ENCODE measurements at places on chromosomes 7 and 10.

DNA sequence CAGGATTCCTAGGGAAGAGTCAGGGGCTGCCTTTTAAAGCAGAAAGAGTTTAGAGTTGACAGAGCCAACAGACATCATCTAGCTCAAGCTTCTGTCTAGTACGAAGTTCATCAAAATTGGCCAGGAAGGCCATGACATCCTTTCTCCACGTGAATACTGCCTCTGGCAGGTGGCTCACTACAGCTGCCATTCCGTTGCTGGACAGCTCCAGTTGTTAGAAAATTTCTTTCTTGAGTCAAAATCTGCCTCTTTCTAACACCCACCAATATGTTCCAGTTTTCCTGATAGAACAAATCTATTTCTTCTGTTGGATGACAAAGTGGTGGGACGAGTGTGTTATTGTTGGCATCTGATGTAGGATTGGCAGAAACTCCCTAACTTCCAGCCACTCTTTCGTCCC lies 154.9 kb downstream of the ADRA2A start:
- DNase-seq, result no peak
- H3K4me1 ChIP-seq, result no peaks in the 10 kb centered on the region
- no peak overlapping the region for H3K4me3 ChIP-seq
- no peak overlapping the region for H3K27ac ChIP-seq

GRCh38 chr7:73978661-73979563 lies 49.1 kb upstream of the ELN start:
- H3K27ac ChIP-seq, result no peak overlapping the region
- H3K36me3 ChIP-seq, result no peaks in the 10 kb centered on the region
- no peaks in the 10 kb centered on the region for H3K27me3 ChIP-seq
- no peaks in the 10 kb centered on the region for H3K4me1 ChIP-seq
- peak; percentile 73 for DNase-seq

DNA sequence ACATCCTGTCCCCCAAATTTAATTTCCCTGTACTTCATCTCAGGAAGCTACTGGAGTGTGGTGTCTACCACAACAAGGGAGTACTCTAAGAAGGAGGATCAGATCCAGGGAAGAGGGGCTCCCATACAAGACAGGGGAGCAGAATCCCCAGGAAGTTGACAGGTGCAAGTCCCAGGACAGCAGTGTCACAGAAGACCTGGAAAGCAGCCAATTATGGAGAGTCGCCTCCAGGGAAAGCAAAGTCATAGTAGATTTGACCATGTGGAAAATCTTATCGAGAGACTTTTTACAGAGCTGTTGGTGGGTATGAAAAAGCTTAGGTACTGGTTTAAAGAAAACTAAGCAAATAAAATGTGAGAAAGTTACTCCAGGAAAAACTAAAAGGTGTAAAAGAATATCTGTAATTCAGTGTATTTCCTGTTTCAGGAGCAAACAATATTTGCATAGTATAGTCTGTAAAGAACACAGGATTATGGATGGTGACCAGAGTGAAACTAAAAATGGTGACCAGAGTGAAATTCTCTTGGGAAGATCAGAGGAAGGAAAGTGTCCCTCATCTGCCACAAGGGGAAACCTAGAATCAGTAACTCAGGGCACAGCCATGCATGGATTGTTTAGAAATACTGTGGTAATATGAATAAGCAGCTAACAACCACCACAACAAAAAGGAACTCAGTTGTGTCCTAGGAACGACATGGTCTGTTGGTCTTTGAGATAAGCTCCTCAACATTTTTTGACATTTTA lies 44.5 kb downstream of the LANCL2 start:
- peak overlapping the region; percentile 24 for H3K27ac ChIP-seq
- no peak for DNase-seq
- peaks cover 37% of the 10 kb centered on the region for H3K4me1 ChIP-seq

GRCh38 chr7:123601530-123601929 lies at the start of gene ASB15:
Gene ASB15, plus strand, starts transcription at chr7:123601821. Its CDS starts 12,682 bp downstream, at chr7:123614503.
- H3K4me3 ChIP-seq, result no peak within 1 kb of the TSS
- no peak within 1 kb of the TSS for H3K27ac ChIP-seq

DNA sequence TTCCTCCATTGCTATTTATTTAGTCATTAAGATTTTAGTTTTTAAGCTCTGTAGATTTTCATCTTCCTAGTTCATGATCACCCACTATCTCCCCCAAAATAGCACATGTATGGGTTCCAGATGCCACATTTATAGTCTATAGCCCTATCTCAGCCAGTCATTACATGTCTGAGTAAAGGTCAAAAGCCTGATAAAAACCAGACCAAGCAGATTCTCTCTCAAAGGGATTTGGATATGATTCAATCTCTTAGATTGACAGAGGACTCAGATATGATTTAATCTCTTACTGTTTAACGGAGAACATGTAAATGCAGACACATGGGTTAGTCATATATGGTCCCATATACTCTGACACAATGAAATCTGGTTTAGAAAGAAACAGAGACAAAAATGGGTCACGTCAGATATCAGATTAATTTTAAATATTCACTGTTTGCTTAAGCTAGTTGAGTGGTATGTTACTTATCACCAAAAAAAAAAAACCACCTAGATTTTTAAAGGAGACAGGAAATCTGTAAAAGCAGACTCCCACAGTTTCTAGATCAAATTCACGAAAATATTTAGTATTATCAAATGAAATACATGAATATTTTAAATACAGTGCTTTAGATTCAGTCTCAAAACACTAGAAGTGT lies 107.0 kb upstream of the LRRN3 start:
- DNase-seq, result no peak
- no peak overlapping the region for H3K4me3 ChIP-seq
- no peaks in the 10 kb centered on the region for H3K27me3 ChIP-seq
- no peak overlapping the region for H3K27ac ChIP-seq
- H3K36me3 ChIP-seq, result no peaks in the 10 kb centered on the region

DNA sequence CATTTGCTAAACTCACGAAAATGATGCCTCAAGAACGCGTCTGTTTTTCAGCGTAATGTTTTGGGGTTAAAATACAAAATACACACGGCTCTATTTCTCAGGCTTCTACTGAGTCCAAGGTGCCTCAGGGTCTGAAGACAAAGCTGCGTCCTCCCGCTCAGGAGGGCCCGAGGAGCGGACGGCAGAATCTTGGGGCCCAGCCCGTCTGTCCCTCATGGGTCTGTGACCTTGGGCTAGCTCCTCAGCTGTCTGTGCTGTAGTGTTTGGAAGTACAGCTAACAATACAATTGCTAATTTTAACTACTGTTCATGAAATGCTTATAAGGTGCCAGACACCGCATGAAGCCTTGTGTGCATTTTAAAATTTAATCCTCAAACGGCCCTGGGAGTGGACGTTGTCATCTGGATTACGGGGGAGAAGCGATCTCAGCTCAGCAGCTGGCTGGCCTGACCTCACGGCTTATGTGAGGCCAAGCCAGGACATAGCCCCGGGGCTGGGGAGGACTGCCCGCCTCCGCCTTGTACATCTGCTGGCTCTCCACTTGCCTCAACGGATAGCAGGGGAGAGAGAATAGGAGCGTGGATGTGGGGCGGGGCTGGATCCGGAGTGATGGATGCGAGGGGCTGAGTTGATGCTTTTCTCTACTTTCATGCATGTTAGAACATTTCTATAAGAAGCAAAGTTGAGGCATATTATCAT lies 357.4 kb downstream of the GLRX3 start:
- no peaks in the 10 kb centered on the region for H3K36me3 ChIP-seq
- no peaks in the 10 kb centered on the region for H3K4me1 ChIP-seq
- DNase-seq, result no peak
- H3K4me3 ChIP-seq, result no peak overlapping the region
- no peaks in the 10 kb centered on the region for H3K27me3 ChIP-seq
- H3K27ac ChIP-seq, result no peak overlapping the region

DNA sequence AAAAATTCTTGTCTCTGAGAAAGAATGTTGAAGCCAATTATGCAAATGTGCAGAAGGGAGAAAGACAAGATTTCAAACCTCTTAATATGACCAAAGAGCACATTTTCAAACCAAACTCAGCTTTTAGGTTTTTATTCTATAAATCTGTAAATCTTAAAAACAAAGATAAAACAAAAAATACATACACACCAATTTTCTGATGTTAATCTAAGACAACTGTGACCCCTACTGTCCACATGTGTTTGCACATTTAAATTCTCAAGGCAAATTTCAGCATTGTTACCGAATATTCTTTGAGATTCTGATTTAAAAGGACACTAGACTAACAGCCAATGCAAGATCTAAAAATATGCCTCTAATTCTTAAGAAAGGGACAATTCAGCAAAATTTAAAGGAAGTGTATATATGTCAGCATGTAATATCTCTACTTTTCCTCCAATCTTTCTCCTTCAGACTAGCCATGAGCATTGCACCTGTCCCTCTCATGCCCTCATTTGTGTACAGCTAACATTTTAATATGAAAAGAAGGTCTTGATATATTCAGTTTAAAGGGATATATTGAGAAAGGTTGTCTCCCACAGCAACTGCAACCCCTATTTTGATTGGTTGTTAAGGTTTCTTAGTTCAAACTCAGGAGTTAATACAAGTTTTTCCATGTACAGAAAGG lies 417.9 kb downstream of the IPMK start:
- peaks cover 13% of the 10 kb centered on the region for H3K4me1 ChIP-seq
- H3K27me3 ChIP-seq, result no peaks in the 10 kb centered on the region
- no peak overlapping the region for H3K27ac ChIP-seq
- H3K36me3 ChIP-seq, result no peaks in the 10 kb centered on the region
- no peak overlapping the region for H3K4me3 ChIP-seq

DNA sequence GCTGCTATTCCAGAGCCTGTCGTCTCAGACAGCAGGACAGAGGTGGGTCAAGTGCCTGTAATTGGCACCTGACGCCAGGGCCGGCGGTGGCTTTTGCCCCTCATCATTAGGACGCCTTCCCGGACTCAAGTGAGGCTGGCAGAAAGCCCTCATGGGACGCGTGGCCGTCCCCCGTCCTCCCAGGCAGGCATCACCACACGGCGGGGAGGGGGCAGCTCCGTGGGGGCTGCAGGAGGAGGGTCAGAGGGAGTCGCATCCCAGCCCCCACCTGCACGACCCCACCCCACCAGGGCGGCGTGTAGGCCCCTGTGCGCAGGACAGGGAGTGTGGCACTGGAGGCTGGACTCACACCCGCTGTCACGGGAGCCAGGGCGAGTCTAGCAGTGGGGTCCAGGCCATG lies 16.3 kb downstream of the CFAP46 start:
- DNase-seq, result no peak
- H3K4me3 ChIP-seq, result no peak overlapping the region
- H3K4me1 ChIP-seq, result no peaks in the 10 kb centered on the region
- H3K27me3 ChIP-seq, result no peaks in the 10 kb centered on the region
- no peak overlapping the region for H3K27ac ChIP-seq

DNA sequence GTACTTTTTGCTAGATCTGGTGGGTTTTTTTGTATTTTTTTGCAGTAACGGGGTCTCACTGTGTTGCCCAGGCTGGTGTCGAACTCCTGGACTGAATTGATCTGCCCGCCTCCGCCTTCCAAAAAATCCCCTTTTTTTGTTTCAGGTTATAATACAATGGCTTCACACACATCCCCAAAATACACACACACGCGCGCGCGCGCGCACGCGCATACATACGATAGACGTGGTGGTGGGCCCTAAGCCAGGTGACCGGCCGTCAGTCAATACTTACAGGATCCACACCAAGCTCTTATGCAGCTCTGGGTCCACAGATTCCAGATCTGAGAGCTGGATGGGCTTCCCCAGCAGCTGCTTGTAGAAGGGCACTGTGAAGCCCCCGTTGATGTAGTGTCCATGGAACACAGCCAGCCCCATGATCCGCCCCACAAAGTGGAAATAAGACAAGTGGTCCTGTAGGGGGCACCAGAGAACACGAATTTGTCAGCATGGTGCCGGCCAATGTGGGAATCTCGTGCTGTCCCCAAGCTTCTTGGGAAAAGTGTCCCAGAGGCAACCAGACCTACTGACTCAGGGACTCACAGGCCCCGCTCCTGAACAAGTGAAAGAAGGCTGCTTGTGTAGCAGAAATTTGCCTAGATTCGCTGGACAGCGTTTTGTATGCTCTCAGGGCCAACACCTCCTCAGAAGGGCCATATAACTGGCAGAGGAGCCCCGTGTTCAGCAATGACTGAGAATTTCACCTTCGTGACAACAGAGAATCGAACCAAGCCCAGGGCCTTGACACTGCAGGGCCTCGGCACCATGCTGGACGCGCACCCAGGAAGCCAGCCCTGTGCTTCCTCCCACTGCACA lies 103.6 kb downstream of the SMURF1 start:
- H3K36me3 ChIP-seq, result peaks cover 48% of the 10 kb centered on the region
- peaks cover 19% of the 10 kb centered on the region for H3K4me1 ChIP-seq
- H3K4me3 ChIP-seq, result no peak overlapping the region
- H3K27ac ChIP-seq, result peak overlapping the region; percentile 15
- H3K27me3 ChIP-seq, result no peaks in the 10 kb centered on the region

DNA sequence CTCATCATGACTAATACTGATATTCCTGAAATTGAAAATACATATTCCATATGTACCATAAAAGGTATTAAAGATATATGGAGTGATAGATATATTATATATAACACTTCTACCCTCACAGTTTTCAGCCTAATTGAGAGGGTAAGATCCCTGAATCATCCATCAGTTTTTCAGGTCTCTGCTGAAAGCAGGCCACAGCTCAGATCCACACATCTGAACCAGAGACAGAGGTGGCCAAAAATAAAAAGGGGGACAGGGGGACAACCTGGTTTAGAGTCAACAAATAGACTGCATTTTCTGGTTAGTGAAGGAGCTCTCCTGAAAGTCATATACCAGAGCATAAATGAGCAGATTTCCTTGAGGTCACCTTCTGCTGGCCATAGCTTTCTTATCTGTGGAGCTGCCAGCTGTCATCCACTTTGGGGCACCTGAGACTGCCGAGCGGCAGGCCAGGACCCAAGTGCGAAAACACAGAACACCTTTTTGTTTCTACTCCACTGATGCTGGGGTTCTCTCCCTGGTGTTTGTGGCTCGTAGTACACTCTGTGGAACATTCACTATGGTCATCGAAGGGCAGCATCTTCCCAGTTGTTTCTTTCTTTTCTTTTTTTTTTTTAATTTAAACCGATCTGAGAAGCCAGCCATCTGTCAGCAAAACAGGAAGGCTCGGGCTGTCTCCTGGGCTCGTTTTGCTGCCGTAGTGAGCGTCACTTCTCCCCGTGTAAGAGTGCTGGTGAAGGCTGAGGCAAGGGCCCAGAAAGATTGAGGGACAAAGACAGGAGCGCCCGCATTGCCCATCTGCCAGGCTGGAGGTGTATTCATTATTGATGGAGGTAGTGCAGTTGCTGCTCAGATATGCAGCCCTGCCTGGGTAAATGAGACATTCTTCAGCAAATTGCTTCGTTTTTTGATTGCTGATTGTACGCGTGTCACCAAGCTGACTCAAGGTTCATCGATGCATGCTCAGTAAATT lies 13.5 kb downstream of the IKZF1 start:
- H3K4me1 ChIP-seq, result no peaks in the 10 kb centered on the region
- DNase-seq, result no peak
- peak overlapping the region; percentile 28 for H3K27ac ChIP-seq
- no peaks in the 10 kb centered on the region for H3K36me3 ChIP-seq
- peaks cover 4% of the 10 kb centered on the region for H3K27me3 ChIP-seq
